ENCODE measurements at places on chromosomes 5 and 9.

- no peak for DNase-seq
Observed at GRCh38 chr5:95238560-95239325, 46.2 kb downstream of the MCTP1 start.

GRCh38 chr5:6041977-6042550 is 336.3 kb downstream of the MED10 start:
- DNase-seq: no peak

DNA sequence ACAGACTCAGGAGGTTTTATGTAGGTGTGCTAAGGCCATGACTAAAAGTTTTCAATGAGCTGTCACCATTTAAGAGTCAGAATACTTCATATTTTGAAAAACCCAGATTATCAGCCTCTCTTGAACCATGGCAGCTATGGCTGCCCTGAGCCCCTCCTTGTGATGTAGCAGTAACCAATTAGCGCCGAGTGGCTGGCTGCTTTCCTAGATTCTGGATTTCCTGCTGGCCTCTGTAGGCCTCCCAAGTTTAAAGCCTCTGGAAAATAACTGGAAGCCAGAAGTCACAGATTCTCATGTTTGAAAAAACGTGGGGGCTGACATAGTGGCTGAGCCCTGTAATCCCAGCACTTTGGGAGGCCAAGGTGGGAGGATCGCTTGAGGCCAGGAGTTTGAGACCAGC is 25.5 kb downstream of the DAB2IP start:
- no peak for DNase-seq

GRCh38 chr5:11468334-11469039 is 435.8 kb downstream of the CTNND2 start:
- DNase-seq: no peak

- no peak for DNase-seq
Observed at GRCh38 chr9:89405826-89406225, 87.5 kb downstream of the SECISBP2 start.

GRCh38 chr5:3230254-3230653 is 365.4 kb upstream of the IRX1 start:
- DNase-seq: no peak

DNA sequence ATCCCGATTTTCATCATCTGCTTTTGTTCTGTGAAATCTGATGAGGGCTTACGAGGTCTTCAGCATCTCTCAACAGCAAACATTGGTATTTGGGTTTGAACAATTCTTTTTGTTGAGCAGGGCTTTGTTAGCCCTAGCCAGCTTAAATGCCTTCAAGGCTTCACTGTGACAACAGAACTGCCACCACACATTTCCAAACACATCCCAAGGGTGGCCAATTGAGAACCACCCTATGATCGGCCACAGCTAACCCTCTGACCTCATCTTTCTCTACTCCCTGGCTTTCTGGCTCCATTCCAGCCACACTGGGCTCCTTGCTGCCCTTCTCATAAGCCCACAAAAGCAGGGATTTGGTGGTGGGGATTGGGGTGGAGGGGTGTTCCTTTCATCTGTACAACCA is 17.6 kb downstream of the MTX3 start:
- no peak for DNase-seq

GRCh38 chr9:34992376-34992951 is 2.9 kb downstream of the DNAJB5 start:
- no peak for DNase-seq

- no peak for DNase-seq
Observed at GRCh38 chr5:123033157-123033671, 3.3 kb downstream of the PPIC start.

All from stimulated activated CD8-positive, alpha-beta memory T cell treated with anti-CD3 and anti-CD28 coated beads, Interleukin-2, amount 100 ng/mL, for 1 hour (primary cell).